ENCODE measurements at places on chromosomes 3 and 15.

DNA sequence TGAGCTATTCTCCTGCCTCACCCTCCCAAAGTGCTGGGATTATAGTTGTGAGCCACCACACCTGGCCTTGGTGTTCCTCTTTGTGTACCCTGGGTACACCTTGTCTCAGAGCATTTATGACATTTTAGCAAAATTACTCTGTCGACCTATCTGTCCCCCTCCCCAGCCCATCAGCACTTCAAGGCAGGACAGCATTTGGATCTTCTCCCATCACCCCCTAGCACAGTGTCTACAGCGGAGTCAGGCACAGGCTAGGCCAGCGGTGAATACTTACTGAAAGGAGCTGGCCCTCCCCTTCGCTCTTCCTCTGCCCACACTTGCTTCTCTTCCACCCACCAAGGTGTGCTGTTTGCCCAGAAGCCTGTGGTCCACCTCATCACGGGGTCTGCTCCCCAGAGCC, 20.4 kb upstream of the CLK3 start:
- DNase-seq = no peak

GRCh38 chr3:120568598-120568997, 27.5 kb upstream of the NDUFB4 start:
- DNase-seq = no peak

GRCh38 chr3:161975201-161975600, 478.6 kb downstream of the OTOL1 start:
- DNase-seq = no peak

- no peak for DNase-seq
Observed at GRCh38 chr3:4772171-4772804, 206.9 kb upstream of the BHLHE40 start.

DNA sequence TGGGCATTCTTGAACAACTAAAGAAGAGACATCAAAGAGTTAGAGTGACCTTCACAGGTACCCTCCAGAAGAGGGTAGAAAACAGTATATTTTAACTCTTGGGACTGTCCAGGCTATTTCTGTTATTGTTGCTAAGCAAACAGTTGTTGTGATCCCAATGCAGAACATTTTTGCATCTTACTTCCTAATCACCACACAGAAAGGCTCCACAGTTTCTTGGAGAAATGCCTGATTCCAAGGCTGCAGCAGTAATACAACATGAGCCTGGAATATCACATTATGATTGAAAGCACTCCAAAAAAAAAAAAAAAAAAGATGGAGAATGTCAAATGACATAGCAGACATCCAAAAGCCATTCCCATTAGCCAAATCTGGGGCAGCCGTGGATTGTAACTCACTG, 195.6 kb downstream of the CTNNB1 start:
- DNase-seq = no peak

DNA sequence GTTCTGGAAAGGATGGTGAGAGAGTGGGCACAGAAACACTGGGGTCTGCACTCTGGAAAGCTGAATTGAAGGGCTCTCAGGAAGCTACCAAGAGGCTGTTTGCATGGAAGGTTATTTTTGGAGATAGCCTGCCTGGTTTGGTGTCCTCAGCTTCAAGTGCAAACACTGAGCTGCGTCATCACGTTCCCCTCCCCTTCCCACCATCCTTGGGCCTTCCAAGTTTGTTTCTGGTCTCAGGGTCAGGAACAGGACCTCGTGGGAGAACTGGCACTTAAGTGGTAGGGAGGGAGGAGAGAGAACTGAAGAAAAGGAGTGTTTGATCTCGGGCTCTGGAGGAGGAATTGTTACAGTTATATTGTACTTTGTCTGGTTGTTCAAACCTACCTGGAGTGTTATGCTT, 10.6 kb downstream of the ST6GAL1 start:
- DNase-seq = no peak

DNA sequence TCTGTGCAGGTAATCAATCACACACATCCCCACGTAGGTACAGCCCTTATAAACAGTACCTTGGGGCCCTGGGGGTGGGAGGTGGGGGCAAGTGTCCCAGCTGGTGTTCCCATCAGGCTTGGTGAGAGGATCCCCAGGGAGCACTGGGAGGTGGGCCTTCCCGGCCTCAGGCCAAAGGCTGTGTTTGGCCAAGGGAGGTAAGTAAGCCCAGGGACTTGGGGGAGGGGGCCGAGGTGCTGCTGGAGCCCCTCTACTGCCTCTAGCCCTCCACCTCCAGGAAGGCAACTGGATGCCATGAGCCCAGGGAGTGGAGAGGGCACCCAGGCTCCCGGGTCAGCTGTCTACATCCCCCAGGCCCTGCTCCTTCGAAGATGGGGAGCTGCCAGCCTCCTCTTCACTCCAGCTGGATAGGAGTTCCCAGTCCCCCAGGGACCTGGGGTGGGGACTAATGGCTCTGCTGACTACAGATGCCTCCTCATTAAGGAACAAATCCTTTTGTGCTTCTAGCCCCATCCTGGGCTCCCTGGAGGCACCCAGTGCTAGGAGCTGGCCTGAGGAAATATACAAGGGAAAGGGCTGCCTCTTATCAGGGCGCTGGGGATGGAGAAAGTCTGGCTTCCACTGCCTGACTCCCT, 33.1 kb downstream of the RNU5B-1 start:
- DNase-seq = no peak

GRCh38 chr15:92667287-92667904, 11.8 kb upstream of the FAM174B start:
- no peak for DNase-seq

GRCh38 chr3:181581656-181582055, 130.1 kb upstream of the SOX2 start:
- DNase-seq = no peak

Measured in HS-27A (cell line).